ENCODE measurements at places on chromosomes 6 and 20. TPM values are rescaled to one million over a fixed set of nuclear protein-coding genes. Genes with fewer than 3 reads are reported as not detected.

DNA sequence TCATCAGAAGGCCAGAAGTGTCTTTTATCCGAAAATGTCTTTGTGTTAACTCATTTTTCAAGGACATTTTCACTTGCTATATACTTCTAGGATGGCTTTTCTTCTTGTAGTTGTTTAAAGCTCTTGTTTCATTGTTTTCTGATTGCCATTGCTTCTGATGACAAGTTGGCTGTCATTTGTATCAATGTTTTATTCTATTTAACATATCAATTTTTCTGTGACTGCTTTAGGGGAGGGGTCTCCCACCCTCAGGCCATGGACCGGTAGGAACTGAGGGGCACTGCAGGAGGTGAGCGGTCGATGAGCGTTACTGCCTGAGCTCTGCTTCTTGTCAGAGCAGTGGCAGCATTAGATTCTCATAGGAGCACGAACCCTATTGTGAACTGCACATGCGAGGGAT lies 65.8 kb downstream of the AK9 start:
- DNase-seq: no peak

The ZC3H12D gene
- total RNA-seq: 186 TPM

DNA sequence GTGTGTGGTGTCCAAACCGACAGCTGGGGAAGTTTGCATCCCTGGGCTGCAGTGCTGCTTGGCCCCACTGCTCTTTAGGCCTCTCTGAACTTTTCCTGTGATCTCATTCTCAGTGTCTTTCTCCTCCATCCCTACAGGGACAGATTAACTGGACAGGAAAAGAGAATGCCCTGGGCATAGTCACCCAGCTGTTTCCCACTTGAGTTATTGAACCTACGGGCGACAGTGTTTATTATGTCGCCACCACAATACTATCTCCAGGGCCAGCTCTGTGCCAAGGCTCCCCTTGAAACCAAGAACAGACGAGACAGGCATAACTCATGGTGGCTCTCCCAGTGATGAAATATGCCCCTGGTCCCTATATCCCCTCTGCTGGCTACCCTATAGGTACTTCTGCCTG lies 147.8 kb upstream of the EPHA7 start:
- DNase-seq: no peak

- DNase-seq: no peak
Observed at GRCh38 chr6:16635291-16635809, 125.9 kb downstream of the ATXN1 start.

DNA sequence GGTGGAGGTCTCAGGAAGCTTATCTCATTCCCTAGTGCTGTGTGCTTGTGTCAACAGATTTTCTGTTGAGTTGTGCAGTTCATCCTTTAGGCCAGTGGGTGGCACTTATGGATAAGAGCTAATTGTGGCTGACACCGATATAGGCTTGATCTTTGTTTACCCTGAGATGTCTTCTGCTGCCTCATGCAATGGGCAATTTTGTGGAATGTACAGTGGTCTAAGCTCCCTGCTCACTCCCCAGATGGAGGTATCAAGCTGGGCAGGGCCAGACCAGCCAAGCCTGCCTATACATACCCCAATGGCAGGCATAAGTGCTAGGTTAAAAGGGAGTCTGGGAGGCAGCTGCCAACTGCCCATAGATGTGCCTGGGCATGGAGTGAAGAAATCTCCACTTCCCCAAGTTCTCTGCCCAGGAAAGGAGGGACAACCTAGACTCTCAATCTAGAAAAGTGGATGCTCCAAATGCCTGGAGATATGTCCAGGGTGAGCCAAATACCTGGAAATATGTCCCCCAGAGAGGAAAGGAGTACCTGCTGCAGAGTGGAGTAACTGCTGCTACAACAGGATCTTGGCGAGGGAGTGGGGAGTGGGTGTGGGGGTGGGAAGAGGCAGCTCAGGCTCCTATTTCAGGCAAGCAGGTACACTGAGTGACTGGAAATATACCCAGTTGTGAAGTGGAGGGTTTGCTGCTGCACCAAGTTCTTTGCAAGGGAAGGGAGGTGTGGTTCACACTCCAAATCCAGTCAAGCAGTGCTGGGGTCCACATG lies 53.2 kb upstream of the ARG1 start:
- DNase-seq: no peak

DNA sequence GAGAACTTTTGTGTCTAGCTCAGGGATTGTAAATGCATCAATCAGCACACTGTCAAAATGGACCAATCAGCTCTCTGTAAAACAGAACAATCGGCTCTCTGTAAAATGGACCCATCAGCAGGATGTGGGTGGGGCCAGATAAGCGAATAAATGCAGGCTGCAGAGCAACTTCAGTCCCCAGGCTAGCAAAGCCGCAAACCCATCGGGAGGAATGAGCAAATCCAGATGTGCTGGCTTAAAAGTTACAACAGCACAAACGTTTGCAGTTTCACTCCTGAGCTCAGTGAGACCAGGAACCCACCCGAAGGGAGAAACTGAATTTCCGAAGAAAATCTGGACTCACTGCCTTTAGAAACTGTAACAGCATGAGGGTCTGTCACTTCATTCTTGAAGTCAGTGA lies 21.9 kb upstream of the MBOAT1 start:
- DNase-seq: no peak

All from activated naive CD4-positive, alpha-beta T cell treated with anti-CD3 and anti-CD28 coated beads, Interleukin-2, amount 50 U/mL, for 72 hours (primary cell).